Fibroblast of skin of right biceps (primary cell): ENCODE measurements at places on chromosomes 7 and 10.

DNA sequence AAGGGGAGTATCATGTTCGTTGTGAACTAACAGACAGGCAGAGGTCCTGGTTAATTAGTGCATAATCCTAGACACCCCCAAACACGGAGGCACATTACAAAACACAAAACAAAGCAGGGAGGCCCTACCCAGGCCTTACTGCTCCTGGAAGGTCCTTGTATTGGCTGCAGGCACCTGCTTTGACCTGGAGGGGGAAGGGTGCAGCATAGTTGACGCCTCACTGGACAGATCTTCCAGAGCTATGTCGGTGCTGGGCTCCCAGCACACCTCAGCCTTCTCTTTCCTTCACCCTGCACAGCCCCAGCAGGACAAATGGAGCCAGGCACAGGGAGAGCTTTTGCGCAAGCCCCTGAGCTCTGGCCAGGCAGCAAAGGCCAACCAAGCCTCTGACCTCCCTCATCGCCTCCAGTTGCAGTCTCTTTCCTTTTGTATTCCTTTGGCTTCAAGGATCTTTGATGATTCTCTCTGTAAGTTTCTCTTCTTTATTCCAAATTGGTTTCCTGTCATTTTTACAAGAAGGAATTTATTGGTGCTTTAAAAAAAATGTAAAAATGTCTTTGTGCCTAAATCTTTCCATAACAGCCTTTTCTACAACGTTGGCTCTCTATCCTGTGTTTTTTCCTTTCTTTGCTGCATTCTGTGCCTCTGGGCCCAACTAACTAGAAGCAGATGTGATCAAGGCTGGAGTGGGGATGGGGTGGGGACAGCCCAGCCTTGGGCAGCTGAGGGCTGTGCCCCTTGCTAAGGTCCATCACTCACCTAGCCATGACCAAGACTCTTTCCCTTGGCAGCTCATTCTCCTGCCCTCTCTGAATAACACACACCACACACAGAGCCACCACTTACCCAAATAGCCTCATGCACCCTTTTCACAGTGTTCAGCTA lies 317.1 kb upstream of the NPVF start:
- no peak for DNase-seq

DNA sequence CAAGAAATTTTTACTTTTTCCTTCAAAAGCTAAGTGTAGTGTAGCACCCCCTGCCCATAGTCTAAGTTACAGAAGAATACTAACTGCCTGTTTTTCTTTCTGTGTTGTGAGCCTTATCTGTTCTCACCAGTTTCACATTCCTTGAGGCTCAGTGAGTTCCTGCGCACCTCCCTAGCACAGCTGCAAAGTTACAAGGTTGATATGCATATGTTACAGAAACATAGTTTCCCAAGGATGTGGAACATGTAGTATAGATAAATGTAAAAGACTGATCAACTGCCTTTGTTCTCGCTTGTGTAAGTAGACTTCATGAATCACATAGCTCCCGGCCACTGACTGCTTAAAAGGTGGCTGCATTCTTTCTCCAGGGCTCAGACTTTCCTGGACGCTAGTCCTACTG lies 6.7 kb upstream of the ZNF33B start:
- DNase-seq: no peak

DNA sequence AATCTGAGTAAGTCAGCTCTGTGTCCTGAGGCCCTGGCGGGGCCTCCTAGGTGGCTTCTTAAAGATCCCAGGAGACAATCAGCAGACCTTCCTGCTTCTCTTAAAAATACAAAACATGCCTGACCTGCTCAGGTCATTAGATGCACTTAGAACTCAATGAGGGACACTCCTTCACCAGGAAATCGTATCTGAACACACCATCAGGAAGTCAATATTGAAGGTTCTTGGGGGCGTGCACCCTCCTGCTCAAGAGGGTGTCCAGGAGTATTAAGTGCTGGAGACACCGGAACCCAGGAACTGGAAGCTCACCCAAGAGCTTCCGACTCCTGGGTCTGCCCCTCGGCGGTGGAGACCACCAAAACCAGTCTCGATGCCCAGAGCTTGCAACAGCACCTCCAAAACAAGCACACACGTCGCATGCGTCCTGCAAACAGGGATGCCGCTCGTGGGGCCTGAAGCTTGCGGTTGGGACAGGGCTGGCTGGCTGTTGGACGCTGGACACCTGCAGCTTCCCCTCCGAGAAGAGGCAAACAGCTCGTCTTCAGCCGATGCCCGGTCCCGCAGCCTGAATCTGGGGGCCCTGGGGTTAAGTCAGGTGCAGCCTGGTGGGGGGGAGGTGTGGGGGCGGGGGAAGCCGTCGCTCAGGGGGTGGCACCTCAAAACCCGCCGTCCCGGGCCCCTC lies 803 bp downstream of the RAPGEF5 start:
- no peak for DNase-seq

DNA sequence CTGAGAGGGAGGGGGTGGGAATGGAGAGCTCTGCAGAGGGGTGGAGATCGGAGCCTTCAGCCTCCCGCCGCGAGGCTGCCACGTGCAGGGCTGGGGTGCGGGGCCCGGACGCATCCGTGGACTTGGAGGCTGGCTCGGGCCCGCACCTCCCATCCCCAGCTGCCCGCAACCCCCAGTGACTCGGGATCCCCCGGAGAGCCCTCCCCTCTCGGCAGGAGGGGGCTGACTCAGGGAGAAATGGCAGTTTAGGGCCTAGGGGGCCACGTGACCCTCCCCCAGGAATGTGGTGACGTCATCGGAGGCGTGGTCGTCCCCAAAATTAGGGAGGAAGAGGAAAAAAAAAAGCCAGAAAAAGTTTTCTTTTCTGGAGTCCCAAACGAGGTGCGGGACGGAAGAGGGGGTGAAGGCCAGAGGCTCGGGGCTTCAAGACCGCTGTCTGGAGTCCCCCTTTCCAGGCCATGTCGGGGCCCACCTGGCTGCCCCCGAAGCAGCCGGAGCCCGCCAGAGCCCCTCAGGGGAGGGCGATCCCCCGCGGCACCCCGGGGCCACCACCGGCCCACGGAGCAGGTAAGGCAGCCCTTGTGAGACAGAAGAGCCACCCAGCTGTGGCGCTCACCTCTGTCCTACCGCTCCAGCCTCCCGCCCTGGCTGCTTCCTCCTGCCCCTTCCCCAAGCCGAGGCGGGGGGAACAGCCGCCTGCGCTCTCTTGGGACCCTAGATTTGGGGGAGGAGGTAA lies at the start of gene TRIP6:
Gene TRIP6 (plus strand): TSS at position 348 of the 736 bp plus-strand sequence. CDS start 111 bp downstream, at position 459.
- peak; percentile 98 for DNase-seq

DNA sequence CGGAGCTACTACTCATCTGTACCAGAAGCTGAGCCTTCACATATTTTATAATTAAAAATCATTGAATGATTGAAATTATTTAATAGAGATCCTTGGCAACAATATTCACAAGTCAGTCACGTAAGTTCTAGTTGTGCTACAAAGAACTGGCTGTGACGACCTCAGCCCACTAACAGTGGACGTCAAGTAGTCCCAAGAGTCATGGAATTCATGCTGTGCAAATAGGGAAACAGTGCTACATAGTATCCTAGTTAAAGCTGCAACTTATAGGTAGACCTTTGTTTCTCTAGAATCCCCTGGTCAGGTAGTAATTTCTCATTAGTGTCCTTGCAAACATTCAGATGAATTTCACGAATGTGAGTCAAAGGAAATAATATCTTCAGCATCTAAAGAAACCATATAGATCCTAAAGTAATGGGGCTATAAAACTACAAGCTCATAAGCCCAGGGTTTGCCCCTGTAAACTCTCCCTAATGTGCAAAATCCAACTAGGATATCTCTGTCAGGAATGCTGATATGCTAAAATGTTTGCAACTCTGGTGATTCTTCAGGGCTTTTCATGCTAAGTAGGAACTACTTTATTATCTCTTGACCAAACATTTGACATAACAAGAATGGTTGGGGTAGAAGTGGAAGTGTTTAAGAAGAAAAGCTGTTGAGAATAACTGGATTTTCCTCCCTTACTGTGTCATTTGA lies 31.2 kb downstream of the CFAP69 start:
- DNase-seq: no peak

DNA sequence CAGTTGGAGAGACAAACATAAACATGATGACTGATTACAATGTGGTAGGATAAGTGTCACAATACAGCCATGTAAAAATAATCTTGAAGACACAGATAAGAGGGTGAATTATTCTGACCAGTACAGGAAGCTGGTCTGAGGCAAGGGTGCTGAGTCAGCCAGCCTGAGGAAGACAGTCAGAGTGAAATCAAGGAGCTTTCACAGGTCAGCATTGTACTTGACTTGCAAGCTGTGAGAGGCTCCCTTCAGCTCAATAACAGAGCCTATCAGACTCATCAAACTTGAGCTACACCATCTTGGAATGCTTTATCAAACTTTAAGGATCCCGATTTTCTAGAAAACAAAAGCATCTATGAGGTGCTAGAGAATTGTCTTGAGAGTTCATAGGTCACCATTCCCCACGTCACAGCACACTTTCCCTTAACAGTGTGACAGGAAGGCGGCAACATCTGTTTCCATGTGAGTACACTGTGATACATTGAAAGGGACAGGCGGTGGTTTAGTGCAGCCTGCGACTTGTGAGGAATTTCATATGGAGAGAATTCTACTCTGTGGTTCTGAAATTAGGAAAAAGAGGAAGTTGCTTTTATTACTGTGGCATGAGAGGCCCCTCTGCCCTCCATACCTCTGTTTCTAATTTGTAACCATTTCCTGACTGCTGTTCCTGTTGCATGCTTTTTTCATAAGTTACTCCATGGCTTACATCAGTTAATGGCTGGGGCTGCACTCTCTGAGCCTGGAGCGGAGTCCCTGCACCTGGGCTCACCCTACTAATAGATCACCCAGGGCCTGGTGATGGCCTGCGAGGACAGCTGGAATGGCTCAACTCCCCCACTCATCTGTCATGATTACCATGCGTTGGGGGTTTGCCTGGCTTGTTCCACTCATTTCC lies 417.1 kb downstream of the SUGCT start:
- DNase-seq: peak; percentile 74

GRCh38 chr7:5012985-5013384 lies 32.7 kb upstream of the RBAK start:
- no peak for DNase-seq

DNA sequence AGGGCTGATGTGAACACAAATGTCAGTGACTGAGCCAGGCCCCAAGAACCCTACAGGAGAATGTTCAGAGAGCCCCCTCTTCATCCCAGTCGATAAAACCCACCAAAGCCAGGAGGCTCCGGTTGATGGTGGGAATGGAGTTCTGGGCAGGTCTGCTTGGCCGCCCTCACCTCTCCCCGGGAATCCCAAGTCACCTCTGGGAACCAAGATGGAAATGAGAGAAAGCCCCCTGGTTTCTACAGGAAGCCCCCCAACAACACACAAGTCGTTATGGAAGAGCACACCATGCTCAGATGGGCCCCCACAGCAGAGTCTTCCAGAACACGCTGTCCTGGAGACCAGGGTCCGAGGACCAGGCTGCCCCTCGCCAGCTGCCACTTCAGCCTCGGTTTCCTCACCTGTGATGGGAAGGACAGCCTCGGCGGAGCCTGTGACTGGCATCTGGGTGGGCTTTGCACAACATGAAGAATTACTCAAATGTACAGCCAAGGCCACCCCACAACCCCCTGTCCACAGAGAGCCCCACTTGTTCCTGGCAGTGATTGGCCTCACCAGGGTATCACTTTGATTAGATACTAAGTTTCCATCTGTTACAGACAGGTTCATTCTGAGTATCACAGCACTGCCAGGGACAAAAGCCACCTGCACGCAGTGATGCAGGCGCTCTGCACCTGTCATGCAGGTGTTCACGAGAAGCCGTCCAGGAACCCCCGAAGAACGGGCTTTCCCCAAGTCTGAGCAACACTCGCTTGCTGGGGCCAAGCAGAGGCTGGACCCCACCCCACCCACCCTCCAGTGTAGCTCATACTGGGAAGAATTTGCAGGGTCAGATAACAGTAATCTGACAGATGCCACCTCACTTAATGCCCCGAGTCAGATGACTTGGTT lies 57.6 kb downstream of the MKI67 start:
- DNase-seq: no peak
